NCI-H2171 treated with DMSO at 0.1 percent for 48 hours (cell line): ENCODE measurements at places on chromosomes 12 and 14.

- DNase-seq = no peak
These were observed 286.8 kb downstream of the LRIG3 start for GRCh38 chr12:58633479-58633878.

DNA sequence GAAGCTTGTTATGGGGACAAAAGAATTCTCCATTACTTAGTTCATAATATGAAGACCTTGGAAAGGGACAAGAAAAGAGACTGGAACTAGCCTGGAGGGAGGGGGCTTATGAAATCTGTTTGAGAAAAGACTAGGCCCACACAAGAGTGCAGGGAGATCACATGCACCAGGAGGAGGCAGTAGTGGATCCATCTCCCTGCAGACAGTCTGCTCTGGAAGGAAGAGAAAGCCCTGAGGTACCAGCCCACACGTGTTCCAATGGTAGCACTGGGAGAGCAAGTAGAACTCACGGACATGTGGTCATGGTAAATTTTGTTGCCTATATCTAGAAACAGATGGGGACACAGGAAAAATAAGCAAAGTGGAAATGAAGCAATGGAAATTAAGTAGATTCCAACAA, 445.4 kb downstream of the SOX5 start:
- no peak for DNase-seq

GRCh38 chr12:109489955-109490565, 12.6 kb downstream of the UBE3B start:
- no peak for DNase-seq

GRCh38 chr12:124678421-124678893, 111.0 kb upstream of the NCOR2 start:
- DNase-seq = no peak

DNA sequence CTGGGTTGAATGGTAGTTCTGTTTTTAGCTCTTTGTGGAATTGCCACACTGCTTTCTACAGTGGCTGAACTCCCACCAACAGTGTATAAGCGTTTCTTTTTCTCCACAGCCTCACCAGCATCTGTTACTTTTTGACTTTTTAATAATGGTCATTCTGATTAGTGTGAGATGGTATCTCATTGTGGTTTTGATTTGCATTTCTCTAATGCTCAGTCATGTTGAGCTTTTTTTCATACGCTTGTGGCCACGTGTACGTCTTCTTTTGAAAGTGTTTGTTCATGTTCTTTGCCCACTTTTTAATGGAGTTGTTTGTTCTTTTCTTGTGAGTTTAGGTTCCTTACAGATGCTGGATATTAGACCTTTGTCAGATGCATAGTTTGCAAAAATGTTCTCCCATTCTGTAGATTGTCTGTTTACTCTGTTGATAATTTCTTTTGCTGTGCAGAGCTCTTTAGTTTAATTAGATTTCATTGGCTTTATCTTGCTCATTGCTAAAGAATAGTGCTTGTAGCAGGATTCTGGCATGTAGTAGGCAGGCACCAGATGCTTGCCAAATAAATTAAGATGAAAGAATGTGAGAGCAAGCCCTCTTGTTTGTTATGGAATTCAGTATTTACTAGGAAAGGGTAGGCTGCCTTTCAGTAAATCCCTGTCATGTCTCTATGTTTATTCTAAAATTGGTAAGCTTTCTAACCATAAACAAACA, 86.8 kb downstream of the PDE3A start:
- DNase-seq = no peak

DNA sequence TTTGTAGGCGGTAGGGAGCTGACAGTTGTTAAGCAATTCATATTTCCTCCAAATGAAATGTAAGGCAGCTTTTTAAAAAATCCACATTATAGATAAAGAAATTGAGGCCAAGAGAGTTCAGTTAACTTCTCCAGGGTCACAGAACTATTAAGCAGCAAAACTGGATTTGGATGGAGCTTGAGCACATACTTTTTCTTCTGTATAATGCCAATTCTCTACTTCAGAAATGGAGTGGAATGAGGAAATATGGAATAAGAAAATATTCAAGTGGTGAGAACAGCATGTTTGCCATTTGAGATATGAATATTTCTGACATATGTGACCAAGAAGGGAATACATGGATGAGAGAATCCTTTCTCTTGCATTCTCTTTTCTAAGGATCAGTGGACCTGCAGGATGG, 233.1 kb downstream of the FOXG1 start:
- no peak for DNase-seq

DNA sequence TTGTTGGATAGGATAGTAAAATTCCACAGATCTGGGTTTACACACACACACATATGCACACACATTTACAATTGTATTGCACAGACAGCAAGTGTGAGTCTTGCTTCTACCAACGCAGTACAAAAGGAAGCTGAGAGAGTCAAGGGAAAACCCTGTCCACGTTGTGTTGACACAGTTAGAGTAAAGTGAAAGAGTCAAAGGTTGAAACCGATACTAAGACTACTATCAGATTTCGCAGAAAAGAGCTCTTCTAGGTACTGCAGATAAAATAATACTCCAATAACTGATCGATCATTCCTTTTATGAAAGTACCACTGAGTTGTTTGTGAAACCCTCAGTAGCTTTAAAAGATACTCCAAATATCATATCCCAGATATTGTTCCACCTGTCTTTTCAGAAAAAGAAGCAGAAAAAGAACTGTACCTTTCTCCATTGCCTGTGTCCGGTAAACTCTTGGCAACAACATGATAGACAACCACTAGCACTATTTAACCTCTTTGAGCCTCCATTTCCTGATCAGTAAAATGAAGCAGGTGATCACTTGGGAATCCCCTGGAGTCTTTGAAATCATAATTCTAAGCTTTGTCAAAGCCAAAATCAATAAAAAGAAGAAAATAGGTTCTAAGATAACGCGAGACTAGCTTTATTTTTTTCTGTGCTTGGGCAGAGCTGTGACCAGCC, 224.6 kb upstream of the FOXN3 start:
- no peak for DNase-seq

- no peak for DNase-seq
These were observed 7.7 kb downstream of the FOS start for GRCh38 chr14:75286313-75286712.

DNA sequence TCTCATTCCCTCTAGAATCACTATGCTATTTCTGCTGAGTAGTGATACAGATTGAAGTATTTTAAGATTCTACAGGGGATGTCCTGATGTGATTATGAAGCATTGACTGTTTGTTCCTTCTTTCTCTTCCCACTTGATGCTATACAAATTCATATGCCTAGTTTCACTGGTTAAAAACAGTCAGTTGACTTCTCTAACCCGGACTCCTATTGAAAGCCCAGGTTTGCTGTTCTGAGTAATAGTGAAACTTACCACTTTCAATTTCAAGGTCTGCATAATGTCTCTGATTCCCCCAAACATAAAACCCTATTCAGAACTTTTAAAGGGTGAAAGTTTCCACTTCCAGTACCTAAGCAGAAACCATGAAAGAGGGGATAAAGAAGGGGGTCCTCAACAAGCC, 117.7 kb upstream of the RPL10L start:
- DNase-seq = no peak

DNA sequence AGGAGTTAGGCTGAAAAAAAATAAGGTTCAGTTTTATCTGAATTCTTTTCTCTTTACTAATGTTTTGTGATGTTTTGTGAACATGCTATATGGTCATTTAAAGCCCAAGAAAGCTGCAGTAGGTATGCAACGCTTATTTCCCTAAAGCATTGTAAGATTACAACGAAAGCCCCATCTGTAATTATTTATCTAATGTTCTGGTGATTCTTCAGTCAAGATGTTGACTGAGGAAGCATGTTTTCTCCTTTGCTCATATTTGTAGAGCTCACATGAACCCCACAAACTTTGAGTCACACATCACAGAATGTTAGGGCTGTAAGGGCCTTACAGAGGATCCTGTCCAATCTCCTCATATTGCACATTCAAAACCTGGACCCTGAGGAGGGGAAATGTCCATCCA, 3.2 kb upstream of the TUBA1C start:
- DNase-seq = no peak

- DNase-seq = no peak
These were observed 16.8 kb upstream of the TESPA1 start for GRCh38 chr12:55001198-55001868.

GRCh38 chr12:57490126-57490525, 2.3 kb downstream of the MARS1 start:
- no peak for DNase-seq

DNA sequence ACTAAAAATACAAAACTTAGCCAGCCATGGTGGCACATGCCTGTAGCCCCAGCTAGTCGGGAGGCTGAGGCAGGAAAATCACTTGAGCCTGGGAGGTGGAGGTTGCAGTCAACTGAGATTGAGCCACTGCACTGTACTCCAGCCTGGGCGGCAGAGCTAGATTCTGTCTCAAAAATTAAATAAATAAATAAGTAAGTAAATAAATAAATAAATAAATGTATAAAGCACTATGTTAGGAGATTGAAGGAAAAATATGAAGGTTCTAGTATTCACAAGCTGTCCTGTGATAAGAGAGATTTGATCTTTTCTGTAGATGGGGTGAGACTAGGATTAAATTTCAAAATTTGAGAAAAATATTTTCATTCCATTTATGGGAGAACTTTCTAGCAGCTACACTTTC, 5.7 kb downstream of the DNAJC22 start:
- no peak for DNase-seq

GRCh38 chr12:114473018-114473417, 67.1 kb upstream of the TBX5 start:
- no peak for DNase-seq

DNA sequence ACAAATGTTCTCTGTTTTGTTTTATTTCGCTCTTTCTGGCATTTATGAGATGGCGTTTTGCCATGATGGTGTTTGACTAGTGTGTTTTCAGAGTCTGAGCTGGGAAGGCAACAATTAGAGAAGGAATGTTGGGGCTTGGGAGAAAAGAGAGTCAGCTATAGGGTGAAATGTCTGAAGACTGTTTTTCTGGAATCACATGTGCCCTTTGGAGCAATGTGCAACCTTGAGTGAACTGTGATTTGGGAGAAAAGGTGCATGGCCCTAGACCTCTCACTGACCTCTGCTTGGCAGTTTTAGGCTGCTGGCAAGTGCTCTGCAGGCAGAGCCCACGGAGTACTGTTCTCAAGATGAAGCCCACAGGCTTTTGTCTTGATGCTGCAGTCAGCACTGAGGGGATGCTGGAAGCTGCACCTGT, 379.9 kb upstream of the PDE3A start:
- DNase-seq = no peak

- no peak for DNase-seq
These were observed 8.9 kb downstream of the PYGL start for GRCh38 chr14:50935126-50936015.

GRCh38 chr14:99502989-99503421, 21.8 kb downstream of the CCNK start:
- no peak for DNase-seq

- DNase-seq = no peak
These were observed 27.2 kb upstream of the ALG10 start for GRCh38 chr12:33994857-33995808.
